Stimulated activated CD8-positive, alpha-beta memory T cell treated with anti-CD3 and anti-CD28 coated beads, Interleukin-4, amount 100 ng/mL, for 48 hours (primary cell): ENCODE measurements at places on chromosomes 2 and 18.

DNA sequence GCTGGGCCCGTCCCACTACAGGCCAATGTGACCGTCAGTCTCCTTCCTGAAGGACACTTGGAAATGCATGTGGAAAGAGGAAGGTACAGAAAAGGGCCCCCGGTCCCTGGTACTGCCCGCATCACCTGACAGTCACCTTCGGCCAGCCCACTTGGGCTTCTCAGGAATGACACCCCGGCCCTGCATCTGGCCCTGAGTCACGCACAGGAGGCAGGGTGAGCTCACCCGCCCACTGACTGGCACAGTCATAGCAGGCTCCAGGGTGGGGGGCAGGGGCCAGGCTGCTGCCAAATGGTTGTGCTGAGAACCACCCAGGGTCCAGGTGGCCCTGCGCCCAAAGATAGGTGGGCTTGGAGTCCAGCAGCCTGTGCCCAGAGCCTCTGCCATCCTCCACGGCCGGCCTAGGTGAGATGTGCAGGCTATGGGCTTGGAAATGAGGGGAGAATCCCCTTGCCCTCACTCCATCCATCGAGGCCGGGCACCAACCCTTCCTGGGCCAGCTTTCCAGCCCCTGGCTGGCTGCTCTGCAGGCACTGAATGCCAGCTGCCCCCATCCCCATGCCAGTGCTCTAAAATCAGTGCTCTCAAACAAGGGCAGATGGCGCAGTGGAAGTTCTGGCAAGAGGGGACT, 14.1 kb downstream of the EMX1 start:
- peak; percentile 67 for DNase-seq

- DNase-seq = no peak
Observed at GRCh38 chr2:53473236-53473635, 294.4 kb upstream of the CHAC2 start.

- no peak for DNase-seq
Observed at GRCh38 chr2:42368817-42369531, 8.0 kb upstream of the COX7A2L start.

DNA sequence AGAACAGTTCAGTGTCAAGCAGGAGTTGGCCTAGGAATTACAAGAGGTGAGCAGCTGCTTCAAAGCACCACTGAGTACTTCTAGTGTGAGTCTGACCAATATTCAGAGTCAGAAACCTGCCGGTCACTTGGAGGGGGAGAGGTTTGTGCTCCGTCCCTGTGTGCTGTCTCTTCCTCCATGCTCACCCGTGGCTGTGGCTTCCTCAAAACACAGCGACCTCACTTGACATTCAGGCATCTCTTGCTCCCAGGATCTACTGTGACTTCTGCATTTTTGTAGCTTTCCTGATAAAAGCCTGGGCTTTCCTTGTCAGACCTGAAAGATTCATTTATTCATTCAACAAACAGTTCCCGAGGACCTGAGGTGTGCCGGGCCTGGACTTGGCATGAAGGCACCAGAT, 32.9 kb downstream of the TPRKB start:
- DNase-seq = no peak

DNA sequence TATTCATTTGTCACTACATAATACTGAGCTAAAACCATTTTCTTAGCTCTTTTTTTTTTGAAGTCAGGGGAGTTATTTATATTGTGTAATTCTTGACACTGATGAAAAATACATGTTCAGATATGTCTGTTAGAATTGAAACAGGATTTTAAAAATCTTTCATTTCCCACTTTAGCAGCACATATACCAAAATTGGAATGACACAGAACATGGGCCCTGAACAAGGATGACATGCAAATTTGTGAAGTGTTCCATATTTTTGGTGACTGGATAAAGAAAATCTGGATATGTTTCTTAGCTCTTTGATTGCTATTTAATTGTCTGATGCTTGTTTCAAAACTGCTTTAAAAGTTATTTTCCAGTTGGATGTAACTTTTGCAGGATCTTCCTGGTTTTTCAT, 1963.9 kb upstream of the LRRTM1 start:
- no peak for DNase-seq

GRCh38 chr2:66805016-66805865, 370.3 kb downstream of the MEIS1 start:
- no peak for DNase-seq

GRCh38 chr2:18432999-18433398, 127.5 kb downstream of the RDH14 start:
- no peak for DNase-seq

- no peak for DNase-seq
Observed at GRCh38 chr2:241410739-241411176, 54.7 kb downstream of the FARP2 start.

GRCh38 chr2:65652066-65652465, 219.7 kb upstream of the SPRED2 start:
- no peak for DNase-seq

DNA sequence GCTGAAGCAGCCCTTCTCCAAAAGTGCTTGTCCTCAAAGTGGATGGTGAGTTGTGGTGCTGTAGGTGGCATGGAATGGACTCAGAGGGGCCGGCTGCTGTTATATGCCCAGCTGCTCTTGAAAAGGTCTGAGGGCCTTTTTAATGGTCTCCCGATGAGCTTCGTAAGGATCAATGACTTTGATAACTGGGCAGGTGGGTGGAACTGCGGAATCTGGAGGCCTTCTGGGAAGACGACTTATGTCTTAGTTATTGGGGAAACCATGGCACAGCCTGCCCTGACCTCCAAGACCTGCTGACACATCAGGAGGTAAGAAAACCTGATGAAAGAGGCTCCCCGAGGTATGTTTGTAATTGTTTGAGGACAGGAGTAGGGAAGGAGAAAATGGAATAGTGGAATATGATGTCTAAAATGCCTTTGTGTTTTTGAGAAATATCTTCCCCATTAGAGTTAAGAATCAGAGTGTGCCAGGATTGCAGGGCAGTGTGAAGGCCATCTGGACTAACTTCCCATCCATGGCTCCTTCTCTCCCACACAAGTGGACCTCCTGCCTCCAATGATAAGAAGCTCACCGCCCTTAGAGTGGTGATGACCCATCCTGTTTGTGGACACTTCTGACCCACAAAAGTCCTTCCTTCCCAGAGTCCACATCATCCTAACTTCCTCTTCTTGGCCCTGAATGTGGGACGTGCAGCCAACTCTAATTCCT, 236.1 kb downstream of the FHOD3 start:
- no peak for DNase-seq

GRCh38 chr2:167484875-167485274, 596.6 kb downstream of the XIRP2 start:
- no peak for DNase-seq

GRCh38 chr2:53740170-53740569, 27.4 kb upstream of the CHAC2 start:
- DNase-seq = no peak

- DNase-seq = no peak
Observed at GRCh38 chr2:181904022-181904632, 12.6 kb downstream of the ITPRID2 start.

- DNase-seq = no peak
Observed at GRCh38 chr2:190186238-190186637, 123.7 kb upstream of the MSTN start.

DNA sequence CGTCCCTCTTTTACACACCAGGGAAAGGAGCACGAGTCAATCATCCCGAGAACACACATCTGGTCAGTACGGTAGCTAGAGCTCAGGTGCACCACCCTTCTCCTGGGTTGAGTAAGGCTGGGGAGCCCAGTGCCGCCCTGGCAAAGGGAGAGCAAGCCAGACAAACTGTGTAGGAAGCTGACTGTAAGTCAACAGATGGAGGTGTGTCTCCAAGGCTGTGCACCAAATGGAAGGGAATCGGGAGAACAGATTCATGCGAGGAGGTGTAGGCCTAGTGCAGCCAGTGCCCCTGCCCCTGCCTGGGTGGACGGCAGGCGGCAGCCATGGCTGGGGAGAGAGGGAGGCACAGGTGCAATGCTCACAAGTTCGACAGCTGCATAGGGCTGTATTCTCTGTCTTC, 65.7 kb downstream of the CELF4 start:
- DNase-seq = no peak

DNA sequence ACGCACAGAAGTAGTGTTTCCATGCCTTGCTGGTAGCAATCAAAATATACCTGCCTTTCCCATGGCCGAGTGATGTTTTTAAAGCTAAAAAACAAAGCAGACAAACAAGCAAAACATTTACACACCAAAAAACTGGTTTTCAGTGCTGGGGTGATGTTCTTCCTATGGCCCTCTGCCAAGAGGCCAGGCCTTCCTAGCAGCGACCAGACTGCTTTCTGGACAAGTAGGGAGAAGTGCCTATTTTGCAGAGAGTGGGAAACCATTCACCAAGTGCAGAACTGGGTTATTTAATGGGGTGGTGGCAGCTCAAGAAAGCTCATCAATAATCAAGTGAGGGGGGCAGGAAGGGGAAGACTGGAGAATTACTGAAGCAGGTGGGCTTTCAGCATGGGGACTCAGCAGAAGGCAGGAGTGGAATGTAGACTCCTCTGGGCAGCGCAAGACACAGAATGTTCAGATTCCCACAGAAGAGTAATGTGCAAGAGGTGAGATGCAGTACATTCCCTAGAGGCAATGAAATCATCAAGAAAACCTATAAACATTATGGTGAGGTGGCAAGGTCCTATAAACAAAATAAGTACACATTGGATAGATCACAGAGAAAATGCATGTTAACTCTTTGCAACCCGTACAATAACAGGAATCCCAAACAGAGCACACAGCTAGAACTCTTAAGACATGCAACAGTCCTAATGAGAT, 44.0 kb downstream of the CPO start:
- no peak for DNase-seq

DNA sequence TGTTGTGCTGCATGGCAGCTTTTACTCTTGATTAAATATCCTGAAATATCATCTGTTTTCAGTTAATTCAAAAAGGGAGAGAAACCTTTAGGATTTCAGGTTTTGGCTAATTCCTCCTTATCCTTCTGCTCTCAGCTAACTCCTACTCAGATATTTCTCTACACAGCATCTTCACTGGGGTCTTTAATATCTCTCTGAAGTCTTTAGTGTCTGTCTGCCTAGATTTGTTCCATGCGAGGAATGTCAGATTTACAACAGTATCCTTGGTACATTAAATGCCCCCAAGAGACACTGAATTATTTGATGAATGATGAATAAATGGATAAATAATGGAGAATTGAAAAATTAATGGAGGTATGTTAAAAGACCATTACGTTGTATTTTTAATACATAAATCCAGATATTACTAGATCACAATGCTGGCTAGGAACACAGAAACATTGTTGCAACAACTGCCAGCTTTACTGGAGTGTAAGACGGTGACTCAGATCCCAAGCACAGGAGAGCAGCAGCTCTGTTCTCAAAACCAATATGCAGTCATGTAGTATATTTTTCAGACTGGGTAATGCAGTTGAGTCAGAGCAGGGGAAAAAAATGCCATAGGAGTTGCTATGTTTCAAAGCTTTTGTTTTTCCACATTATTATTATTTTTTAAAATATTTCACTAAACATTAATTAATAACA, 388.0 kb upstream of the SYT4 start:
- DNase-seq = no peak

DNA sequence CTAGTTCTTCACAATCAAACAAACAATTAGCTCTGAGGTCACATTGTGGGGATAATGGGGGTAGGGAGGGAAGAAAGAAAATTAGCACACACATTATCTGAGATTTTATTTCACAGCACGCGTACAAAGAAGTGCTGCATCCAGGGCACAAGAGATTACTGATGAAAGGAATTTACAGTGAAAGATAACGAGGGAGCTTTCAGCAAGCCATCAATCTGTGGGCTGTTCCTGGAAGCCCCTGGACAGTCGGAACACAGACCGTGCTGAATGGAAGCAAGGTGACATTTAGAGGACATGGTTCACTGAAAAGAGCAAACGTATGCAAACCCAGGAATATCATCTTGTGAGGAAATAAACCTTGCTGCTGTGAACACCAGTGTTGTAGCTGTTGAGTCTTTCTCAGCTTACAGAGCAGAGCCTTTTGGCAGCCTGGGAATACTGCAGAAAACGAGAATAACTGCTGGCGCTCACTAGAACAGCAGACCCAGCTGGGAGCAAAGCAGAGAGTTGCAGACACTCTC, 63.2 kb downstream of the SCG2 start:
- DNase-seq = no peak

GRCh38 chr2:127170021-127170420, 50.1 kb downstream of the CYP27C1 start:
- no peak for DNase-seq

GRCh38 chr2:24110660-24111303, 12.4 kb downstream of the PFN4 start:
- no peak for DNase-seq

- no peak for DNase-seq
Observed at GRCh38 chr2:60675301-60675700, 80.8 kb upstream of the PAPOLG start.

DNA sequence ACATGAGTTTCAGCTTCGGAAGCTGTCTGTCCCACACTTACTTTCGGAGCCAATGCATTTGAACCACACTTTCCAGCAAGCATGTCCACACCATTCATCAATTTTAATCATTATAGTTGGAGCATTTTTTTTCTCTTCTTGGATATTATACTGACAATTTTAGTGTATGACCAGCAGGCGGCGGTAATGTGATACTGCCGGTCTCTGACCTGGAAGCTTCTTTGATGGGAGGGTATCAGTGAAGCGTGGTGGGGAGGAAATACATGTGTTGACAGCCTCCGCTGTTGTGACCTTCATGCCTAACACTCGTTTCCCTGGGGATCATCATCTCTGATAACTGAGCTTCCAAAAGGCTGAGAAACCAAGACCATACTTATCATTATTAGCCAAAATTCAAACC, 231.7 kb downstream of the GBX2 start:
- DNase-seq = peak; percentile 35

DNA sequence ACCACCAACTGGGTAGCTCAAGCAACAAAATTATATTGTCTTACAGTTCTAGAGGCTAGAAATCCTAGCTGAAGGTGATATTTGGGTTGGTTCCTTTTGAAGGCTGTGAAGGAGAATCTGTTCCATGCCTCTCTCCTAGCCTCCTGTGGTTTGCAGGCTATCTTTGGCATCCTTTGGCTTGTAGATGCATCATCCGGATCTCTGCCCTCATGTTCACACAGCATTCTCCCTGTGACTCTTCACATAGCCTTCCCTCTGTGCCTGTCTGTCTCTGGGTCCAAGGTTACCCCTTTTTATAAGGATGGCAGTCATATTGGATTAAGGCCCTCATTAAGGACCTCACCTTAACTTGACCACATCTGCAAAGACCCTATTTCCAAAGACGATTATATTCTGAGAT, 78.6 kb upstream of the MAP3K20 start:
- no peak for DNase-seq

DNA sequence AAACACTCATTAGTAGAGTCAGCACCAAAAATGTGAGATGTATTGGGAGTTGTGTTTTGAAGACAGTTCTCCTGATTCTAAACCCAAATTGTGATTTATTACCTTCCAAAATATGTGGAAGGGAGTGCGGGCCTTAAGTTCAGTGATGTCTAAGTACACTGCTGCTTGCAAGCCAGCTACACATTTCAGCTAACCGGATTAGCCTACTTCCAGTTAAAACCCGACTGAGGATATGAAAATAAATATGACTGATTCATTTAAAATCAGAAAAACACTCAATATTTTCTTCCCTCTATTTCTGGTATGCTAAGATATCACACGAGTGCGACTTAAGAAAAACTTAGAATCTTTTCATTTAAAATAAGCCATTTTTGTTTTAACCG, 907 bp downstream of the FHL2 start:
- no peak for DNase-seq
